NCI-H1092 (cell line): ENCODE measurements at places on chromosomes 5 and 9.

- DNase-seq = no peak
These were observed 670.5 kb upstream of the KLF4 start for GRCh38 chr9:108160039-108160438.

DNA sequence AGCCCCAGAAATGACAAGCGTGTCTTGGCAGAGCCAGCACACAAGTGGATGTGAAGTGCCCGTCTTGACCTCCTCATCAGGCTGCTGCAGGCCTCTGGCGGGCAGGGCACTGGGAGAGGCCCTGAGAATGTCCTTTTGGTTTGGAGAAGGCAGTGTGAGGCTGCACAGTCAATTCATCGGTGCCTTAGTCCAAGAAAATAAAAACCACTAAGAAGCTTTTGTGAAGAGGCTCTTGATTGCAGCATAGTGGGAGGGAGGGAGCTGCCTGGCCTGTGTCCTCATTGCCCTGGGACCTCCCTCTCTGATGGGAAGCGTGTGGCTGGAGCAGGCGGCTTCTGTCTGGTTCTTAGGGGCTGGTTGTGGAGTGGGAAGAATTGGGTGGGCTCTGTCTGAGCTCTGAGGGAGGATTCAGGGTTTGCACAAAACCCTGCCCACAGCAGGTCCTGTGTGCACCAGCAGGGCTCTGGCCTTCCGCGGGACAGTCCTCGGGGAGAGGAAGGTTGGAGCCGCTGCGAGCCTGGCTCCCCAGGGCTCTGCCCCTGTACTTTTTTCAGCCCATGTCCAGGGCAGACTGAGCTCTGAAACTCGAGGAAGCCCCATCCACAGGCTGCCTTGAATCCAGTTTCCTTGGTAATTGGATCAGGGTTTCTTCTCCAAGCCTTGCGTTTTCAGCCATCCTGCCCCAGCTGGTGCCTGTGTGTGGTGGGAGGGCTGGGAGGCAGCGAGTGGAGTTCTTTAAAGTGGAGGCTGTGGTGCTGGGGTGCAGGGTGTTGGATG, 1.1 kb downstream of the HRCT1 start:
- no peak for DNase-seq

- DNase-seq = no peak
These were observed 148.5 kb downstream of the SGCD start for GRCh38 chr5:156475182-156476157.

DNA sequence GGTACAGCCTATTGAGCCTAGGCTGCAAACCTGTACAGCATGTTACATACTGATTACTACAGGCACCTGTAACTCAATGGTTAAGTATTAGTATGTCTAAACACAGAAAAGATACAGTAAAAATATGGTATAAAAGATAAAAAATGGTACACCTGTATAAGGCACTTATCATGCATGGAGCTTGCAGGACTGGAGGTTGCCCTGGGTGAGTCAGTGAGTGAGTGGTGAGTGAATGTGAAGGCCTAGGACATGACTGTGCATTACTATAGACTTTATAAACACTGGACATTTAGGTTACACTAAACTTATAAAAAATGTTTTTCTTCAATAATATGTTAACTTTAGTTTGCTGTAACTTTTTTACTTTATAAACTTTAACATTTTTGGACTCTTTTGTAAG, 171.3 kb downstream of the SLC28A3 start:
- DNase-seq = no peak

DNA sequence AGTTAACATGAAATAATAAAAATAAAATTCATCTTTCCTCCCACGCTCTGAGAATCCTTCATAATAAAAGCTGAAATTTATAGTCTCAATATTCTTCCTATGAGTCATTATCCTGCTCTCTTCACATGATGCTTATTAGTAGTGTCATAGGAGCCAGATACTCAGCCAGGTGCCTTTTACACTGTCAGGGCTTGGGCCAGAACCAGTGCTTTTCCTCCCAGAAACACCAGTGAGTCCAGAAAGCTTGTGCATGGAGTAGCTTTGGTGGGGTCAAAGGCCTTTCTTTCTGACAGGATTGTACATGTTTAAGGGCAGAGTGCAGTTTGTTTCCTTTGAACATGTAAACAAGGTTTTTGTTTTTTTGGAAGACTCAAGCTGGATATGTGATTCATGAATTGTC, 6.8 kb downstream of the LSM11 start:
- no peak for DNase-seq

DNA sequence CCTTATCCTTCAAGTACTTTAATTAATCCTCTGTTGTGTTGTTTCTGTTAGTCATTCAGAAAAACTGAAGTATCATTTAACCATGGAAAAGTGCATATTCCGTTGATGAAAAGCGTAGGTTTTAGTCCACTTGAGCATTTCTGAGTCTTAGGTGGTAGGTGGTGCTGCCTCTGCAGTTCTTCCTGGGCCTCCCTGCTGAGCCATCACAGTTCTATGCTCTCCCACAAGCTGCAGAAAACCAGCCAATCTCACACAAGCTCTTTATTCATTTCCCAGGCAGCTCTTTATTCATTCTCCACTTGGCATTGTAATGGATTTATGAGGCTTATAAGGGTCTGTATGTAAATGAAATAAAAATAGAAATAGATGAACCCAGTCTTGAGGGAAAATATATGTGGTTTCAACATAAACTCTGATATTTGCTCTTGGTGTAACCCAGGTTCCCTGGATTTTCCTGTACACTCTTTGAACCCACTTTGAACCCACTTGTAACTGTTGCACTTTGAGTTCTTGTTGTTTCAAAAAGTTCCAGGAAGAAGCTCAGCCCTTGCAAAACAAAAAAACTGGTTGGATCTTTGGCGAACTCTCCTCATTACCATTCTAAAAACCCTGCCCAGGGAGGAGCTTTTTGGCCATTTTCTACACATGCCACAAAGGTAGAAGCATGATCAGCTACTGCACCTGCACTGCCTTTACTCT, 56.0 kb downstream of the ZNF510 start:
- DNase-seq = no peak

GRCh38 chr9:79409182-79409823, 162.5 kb upstream of the TLE4 start:
- no peak for DNase-seq

- no peak for DNase-seq
These were observed 330.4 kb upstream of the EDIL3 start for GRCh38 chr5:84715091-84715490.

DNA sequence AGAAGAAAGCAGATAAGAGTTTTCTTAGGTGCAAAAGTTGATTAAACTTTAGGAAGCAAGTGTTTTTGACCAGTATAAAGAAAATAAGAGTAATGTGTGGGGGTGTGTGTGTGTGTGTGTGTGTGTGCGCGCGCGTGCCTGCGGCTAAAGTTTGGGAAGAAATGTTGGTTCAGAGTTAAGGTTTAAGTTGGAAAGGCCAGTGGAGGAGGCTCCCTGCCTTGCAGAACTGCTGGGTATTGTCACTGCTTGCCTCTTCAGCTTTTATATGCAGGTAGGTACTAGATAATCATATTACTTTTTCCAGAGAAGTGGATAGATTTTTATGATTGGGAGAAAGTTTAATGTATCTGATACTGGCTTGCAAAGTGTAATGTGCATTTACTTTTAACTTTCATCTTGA, 2.0 kb downstream of the PIK3R1 start:
- no peak for DNase-seq

DNA sequence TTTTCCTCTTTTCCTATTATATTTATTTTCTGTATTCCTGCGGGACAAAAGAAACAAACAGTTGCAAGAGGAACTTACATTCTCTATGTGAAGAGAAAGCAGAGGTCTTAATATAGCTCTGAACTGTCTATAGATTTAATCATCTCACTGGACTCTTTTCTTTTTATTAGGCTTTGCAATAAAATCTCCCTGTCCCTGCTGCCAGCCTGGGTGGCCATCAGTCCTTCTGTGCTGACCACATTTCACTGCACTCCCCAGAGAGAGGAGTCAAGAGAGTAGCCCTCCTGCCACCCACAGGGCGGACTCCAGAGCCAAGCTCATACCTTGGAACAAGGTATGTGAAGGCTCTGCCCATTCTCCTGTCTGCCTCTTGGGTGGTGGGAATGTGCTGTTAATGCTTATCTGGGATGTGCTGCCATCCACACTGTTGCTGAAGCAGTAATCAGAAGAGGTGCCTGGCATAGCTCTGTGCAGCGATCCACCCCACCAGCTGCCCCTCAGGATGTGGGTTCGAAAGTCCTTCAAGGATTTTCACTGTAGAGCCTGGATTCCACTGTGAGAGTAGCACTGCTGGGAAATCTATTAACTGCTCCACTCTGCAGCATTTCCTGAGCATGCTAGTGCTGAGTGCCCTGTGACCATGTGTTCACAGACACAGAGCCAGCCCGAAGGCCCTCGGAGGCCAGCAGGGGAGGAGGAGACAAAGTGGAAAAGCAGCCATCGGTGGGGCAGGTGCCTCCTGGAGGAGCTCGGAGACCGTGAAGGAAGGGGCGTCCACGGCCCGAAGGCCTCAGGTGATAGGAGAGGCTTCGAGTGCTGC, 334.6 kb downstream of the MED10 start:
- no peak for DNase-seq

DNA sequence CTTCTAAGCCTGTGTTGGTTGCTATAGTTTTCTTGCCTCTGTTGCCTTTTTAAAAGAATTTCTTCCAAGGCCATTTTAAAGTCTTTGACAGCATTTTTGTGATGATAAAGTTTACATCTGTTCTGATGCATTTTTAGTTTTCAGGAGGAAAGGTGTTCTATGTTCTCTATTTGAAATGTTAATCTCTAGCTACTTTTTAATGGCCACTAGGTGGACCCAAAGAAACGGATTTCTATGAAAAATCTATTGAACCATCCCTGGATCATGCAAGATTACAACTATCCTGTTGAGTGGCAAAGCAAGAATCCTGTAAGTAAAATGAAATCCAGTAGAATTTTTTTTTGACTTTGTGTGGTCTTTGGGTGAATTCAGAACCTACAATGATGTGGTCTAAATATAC, 60.2 kb downstream of the MELK start:
- DNase-seq = no peak

DNA sequence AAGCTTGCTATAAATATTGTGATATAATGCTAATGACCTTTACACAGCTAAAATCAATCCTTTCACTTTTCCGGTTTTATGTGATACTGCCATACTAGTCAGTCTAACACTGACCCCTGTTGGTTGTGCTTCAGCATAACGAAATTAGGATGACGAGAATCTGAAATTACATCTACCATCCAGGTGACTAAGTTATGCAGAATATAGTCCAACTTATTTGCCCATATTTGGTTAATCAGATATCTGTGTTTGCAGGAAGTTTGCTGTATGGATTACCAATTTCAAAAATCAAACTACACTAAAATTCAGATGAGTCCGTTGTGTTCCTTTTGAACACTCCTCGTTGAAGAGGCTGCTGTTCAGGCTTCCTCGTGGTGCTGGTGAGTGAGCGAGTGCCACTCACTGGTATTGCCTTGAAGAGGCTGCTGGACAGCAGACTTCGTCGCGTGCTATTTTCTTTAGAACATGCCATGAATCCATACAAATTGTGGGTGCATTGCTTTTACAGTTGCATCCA, 32.5 kb downstream of the TENT4A start:
- DNase-seq = no peak

DNA sequence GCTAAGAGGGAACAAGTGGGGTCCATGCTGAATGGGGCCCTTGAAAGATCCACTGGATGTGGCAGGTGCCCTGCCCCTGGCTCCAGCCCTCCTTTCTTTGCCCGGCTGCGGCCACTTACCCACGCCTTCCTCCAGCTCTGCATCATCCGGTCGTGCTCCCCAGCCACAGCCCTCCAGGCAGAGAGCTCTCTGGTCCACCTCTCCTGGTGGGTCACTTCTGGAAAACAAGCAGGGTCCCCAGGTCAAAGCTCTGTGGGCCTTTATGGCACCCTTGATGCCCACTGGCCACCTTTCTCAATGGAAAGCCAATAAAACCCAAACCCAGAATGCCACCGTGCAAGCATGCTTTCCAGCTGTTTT, 45.0 kb downstream of the SECISBP2 start:
- no peak for DNase-seq

- DNase-seq = no peak
These were observed 197.7 kb downstream of the NTRK2 start for GRCh38 chr9:84867186-84867585.

DNA sequence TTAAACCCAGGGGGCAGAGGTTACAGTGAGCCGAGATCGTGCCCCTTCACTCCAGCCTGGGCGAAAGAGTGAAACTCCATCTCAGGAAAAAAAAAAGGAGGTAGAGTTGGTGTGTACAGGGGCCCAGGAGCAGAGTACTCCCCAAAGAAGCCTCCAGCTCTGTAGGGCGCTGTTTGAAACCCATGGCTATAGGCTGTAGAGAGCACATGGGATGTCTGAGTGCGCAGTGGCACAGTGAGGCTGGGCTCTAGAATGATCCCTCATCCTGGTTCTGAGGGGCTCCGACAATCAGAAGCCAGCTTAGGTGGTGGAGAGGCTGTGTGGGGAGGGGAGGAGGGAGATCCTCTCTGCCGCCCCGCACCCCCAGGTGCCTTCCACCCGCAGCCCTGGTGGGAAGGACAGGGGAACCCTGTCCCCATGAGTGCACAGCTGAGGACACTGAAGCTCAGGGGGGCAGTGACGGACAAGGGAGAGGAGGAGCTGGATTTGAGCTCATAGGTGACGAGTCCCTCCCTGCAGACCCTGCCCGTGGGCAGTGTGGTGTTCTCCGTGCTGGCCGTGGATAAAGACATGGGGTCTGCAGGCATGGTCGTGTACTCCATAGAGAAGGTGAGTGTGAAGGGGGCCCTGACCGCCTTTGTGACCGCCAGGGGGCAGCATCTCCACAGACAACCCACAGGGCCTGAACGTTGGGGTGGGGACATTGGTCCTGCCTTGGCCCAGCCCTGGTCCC, 24.6 kb downstream of the CDHR2 start:
- no peak for DNase-seq

GRCh38 chr9:106911951-106912350, 49.0 kb downstream of the ZNF462 start:
- DNase-seq = no peak

GRCh38 chr9:17876687-17877086, 297.8 kb downstream of the SH3GL2 start:
- no peak for DNase-seq

- DNase-seq = no peak
These were observed at the start of gene SH3RF2 for GRCh38 chr5:145936401-145937131. SH3RF2 (plus strand) TSS chr5:145936578; CDS start chr5:145937929, 1,351 bp downstream.

- DNase-seq = no peak
These were observed 122.3 kb upstream of the MYO10 start for GRCh38 chr5:17058438-17058837.

- DNase-seq = no peak
These were observed 99.0 kb downstream of the ADAMTS2 start for GRCh38 chr5:179246227-179246626.

GRCh38 chr5:43096916-43097315, 23.8 kb upstream of the ZNF131 start:
- DNase-seq = no peak

DNA sequence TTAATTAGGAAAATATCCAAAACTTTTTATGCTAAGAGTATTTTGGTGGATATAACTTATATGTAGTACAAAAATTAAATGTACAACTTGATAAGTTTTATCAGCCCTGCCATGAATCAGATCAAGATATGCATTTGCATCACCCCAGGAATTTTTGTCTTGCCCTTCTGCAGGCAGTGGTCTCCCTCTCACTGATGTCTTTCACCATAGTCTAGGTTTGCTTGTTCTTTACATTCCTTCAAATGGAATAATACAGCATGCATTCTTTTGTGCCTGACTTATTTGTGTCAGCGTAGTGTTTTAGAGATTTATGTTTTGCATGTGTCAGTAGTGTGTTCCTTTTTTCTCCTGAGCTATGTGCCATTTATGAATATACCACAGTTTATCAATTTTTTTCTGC, 36.4 kb downstream of the RNF180 start:
- no peak for DNase-seq

- DNase-seq = no peak
These were observed 163.9 kb downstream of the SLF1 start for GRCh38 chr5:94782383-94782782.
